Naive thymus-derived CD4-positive, alpha-beta T cell (primary cell): ENCODE measurements at places on chromosomes 1 and 21.

DNA sequence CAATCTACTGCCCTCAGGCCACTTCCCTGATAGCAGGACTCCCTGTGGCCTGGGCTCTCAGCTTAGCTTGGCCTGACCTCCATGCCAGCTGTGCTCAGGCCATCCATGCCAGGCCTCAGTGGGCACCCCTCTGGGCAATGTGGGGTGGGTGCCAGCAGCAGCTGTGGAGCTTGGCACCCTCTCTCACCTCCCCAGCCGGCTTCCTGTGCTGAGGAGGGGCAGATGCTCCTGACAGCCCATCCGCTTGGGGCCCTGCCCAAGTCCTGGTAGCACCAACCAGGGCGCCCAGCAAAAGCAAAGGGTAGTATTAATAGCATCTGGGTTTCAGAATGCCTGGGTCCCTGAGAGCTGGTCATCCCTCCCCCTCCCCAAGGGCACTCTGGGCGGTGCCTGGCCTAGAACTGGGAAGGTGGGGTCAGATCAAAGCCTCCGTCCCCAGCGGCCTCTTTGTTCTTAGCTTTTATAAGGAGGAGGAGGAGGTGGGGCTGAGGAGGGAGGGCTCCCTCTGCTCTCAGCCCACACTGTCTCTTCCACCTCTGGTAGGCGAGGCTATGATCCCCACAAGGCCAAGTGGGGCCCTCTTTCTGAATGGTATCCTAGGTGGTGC, 6.1 kb downstream of the EFNA4 start:
- DNase-seq, result no peak

DNA sequence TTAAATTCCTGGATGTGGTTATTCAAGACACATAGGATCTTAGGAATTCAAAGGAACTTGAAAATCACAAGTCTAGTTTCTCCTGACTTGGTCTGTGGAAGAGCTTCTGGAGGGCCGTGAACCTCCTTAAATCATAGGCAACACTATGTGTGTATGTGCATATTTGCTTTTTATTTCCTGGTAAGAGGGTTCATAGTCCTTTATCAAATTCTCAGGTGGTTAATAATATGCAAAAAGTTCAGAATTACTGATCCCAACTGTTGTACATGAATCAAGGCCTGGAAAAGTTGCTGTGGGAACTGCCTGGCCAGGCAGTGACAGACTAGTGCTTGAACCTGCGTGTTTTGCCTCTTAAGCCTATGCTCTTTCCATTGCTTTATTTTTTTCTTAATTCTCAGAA, 12.9 kb downstream of the MTR start:
- DNase-seq, result no peak

- DNase-seq, result no peak
Measured at GRCh38 chr1:118335331-118335732, 150.3 kb upstream of the SPAG17 start.

GRCh38 chr1:21117597-21118001, 59.1 kb downstream of the EIF4G3 start:
- no peak for DNase-seq

- no peak for DNase-seq
Measured at GRCh38 chr1:156626079-156626438, 6.8 kb downstream of the HAPLN2 start.

DNA sequence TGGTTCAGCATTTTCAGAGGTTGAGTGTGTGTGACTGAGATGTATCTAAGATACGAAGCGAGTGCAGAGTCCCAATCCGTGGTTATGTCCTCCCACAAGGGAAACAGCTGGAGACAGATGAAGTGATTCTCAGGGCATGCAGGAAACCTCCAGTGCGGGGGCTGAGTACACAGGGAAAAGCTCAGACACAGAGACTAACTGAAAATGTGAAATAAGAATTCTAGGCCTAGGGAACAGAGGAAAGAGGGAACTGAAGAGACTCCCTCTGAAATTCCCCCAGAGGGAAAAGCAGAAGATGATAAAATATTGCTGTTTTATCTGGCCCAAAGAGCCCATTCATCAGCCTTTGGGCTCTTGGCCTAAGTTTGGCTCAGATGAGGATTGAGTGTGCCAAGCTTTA, 116.8 kb downstream of the LRRC53 start:
- DNase-seq, result no peak

- DNase-seq, result no peak
Measured at GRCh38 chr1:38291336-38291735, 244.7 kb upstream of the POU3F1 start.
